Right lung (tissue), 10 donors: ENCODE measurements at places on chromosomes 3 and 15.

DNA sequence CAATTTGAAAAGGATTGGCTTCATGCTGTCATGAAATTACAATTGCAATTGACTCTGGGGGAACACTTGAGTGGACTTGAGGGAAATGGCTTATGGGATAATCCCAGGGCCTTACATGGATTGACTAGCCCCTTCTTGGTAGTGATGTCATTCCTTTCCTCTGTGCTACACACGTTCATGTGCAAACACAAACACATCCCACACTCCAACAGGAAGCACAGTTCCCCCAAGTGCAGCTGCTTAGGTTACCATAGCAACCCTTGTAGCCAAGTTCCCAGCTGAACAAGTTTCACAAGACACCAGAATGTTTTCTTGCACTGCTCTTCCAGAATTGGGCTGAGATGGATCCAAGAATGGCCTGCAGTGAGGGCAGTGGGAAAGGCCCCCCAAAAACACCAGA, 217.0 kb downstream of the ZNF621 start:
- DNase-seq: peak; percentile 45

DNA sequence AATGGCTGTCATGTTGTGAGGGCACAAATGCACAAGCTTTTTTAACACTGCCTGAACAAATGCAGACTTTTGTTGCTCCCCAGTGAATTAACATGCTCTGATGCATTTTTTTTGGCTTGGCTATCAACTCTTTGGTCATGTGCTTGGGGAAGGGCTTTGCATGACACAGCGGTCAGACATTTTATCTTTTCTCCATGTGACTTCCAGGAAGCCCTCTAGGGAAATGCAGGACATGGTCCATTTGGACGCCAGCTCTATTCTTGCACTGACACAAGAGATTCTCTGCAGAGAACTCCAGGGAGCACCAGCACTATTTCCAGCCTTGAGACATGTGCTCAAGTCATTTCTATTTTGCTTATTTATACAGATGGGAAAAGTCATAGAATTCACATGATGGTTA, 46.2 kb downstream of the NEK11 start:
- no peak for DNase-seq

DNA sequence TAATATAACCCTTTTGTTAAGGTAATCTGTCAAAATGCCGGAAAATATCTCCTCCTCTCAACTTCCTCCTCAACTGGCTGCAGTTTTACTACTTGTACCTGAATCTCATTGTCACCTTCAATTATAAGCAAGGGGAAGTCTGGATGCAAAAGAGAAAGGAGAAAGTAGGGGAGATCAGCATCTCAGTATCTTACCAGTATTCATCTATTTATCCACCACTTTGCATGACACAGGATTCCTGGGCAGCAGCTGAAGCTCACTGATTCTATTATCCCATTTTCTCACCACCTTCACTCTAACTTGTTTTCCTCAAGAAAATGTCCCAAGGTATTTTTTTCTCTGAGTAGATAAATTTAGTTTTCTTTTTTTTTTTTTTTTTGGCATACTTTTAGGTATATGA, 440.5 kb upstream of the CBLB start:
- DNase-seq: no peak

DNA sequence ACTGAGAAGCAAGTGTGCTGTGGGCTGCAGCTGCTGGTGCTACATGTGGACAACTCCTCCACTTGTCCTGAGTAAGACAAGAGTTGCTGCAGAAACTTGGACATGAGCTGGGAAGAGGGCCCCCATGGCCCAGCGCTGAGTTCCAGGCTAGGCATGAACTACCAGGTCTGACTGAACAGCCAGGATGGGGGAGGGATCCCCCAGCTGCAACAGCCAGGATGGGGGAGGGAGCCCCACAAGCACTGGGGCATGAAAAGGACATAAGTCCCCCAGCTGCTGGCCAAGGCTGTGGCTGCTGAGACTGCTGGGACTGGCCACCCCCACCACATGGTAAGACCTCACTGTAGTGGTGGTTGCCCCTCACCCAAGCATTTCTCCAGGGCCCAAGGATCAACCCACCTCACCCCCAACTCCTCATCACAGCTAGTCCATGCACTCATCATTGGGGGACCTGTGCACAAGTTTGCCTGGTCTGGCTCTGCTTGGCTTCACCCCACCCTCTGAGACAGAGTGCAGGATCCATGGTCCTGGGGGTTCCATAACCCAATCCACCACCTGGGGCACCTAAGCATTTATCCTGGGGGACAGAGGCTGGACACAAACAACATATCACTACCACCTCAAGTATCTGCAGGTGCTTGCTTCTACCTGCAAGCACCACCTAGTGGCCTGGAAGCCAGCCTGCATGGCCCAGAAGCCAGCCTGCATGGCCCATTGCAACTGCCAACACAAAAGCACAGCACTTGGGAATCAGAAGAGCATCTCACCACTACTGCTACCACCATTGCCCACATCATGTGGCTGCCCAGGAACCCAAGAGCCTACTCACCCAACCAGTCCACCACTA, 84.5 kb upstream of the STT3B start:
- no peak for DNase-seq

GRCh38 chr15:33693166-33693800, 275.0 kb upstream of the CHRM5 start:
- no peak for DNase-seq

DNA sequence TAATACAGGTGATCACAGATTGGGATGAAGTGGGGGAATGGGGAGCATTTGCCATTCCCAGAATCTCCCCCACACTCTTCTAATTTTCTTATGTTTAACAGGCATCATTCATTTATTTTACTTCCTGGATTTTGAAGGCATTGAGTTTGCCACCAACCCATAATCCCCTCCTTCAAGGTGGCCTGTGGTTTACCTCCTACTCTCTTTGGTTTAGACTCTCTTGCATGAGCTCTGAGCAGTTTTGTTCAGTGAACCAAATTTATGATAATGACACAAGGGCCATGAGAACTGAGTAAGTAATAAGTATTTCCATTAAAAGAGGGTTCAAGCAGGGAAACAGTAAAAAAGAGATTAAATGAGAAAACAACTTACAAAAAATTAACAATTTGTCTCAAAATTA, 703.1 kb upstream of the CFAP20DC start:
- DNase-seq: no peak

DNA sequence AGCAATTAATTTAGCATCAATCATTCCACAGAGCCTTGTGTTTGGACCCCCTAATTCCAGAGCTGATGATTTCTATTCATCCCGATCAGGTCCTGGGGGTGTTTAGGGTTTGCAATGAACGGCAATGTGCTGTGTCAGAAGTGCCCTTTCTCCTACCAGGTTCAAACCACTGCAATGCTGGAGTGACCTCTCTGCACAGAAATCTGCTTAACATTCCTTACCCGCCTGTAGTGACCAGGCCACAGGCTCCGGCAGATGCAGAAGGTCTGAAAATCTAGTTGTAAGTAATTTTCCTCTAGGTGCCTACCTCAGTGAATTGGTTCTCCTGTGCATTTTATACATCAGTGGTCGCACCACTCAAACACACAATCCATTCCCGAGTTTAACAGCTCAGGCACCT, 725.3 kb upstream of the CFAP20DC start:
- no peak for DNase-seq
